ENCODE measurements at places on chromosomes 12 and 14. TPM values are rescaled to one million over a fixed set of nuclear protein-coding genes. Genes with fewer than 3 reads are reported as not detected.

The RASSF9 gene
- total RNA-seq, result 0.11 TPM

The INHBE gene
- 0.34 TPM for total RNA-seq

The C1S gene
- total RNA-seq, result 3.3 TPM

The ZC2HC1C gene
- 3.9 TPM for total RNA-seq

The ASCL1 gene
- 0.29 TPM for total RNA-seq

DNA sequence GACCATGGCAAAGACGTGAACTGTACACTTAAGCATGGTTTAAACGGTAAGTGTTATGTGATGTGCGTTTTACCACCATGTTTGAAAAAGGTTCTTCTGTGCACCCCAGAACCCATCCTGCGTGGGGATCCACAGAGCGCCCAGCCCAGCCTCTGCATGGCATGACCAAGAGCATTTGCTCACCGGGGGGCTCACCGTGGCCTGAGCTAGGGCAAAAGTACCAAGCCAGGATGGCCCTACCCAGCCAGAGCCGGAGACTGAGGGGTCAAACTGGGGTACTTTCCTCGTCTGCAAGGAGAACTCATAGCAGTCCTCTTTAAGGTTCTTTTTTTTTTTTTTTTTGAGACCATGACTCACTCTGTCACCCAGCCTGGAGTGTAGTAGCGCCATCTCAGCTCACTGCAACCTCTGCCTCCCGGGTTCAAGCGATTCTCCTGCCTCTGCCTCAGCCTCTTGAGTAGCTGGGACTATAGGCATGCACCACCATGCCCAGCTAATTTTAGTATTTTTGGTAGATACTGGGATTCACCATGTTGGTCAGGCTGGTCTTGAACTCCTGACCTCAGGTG lies 16.4 kb upstream of the ANKRD9 start:
- DNase-seq, result no peak

DNA sequence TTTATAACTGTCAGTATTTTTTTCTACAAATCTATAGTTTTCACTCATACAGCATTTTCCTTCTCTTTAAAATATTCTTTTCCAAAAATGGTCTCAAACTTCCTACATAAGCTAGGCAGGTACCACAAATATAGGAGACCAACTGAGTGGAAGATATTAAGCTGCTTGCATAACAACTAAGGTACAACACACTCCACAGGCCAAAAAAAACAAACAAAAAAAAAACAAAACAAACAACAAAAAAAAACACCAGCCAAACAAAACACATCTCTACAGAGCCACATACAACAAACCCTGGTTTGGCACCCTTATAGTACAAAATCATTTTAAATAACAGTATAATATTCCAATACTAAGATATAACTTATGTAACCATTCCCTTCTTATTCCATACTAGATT lies 50.1 kb downstream of the SLC2A13 start:
- DNase-seq, result no peak

DNA sequence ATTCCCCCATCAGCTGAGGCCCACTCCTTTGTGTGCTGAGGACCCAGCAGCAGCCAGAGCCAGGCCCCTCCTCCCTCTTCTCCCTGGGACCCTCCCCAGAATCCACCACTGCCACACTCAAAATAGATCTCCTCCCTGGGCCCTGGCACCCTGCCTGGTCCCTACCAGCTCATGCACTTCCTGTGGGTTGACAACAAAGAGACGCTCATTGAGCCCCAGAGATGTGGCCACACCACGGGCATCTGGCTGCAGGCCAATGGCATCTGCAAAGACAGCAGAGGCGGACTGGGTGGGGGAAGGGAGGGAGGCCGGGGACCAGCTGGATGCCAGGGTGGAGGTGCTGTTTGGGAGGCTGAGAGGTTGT lies 16.0 kb upstream of the ENDOU start:
- peak; percentile 87 for DNase-seq

DNA sequence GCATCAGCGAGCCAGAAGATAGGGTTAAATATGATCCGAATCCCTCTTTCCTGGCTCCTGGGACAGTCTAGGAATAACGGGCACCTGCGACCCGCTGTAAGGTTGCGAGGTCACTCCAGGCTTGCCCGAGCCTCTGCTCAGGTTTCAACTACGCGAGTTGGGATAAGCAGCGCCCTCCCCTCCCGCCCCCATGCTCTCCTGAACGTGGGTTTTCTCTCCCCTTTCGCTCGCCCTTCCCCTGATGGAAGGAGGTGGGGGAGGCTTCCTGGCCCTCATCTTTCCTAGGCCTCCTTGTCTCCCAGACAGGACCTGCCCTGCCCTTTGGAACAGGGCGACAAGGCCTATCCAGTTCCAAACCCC lies 753 bp upstream of the ATP5MC2 start:
- DNase-seq, result no peak

GRCh38 chr12:39062266-39062996 lies 157.0 kb upstream of the CPNE8 start:
- DNase-seq, result no peak

DNA sequence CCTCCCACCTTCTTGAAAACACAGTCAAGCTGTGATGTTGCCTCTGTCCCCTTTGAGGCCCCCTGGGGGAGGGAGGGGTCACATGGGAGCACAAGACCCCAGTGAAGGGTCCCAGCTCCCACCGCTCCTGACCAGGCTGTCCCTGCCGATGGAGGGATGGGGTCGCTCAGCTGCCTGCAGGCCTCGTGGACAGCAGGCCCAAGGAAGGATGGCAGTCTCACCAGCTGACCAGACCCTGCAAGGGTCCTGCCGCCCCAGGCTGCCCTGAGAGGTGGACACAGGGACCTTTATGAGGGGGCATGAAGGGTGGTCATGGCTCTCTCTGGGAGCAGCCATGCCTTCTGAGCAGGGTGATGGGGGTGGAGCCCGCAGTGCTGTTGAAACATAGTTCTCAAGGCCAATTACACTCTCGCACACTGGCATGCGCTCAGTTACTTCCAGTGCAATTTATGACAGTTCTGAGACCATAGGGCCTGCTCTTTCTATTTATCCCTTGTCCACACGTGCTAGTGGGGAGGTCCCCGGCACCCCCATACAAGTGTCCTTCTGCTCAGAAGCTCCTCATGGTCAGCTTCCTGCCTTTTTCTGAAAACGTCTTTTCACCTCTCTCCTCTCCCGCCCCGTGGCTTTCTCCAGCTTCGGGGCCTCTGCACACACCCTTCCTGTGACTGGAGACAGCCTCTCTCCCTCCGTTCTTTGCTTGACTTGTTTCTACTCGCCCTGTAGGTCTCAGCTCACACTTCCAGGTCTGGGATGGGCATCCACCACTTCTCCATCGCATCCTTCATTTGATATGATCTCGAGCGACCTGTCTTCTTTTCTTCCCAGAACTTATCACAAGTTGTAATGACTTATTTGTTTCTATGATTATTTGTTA lies 313.1 kb downstream of the ADGRD1 start:
- DNase-seq, result no peak

DNA sequence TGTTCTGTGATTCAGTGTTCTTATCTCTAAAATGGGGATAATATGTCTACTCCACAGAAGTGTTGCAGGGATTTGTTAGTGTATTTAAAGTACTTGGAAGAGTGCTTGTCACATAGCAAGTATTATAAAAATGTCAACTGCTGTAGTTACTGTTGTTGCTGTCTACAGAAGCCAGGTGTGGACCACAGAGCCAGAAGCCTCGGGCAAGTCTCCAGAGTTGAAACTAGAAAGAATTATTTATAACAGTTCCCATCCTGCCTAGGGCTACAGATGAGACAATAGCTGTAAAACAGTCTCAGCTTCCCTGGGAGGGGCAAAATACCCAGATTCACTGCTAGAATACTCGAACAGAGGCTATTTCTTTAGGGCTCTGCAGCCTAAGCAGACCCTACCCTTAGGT lies 55.4 kb upstream of the FUT8 start:
- DNase-seq, result no peak
